HCT116 (cell line): ENCODE measurements at places on chromosomes 5 and 9. TPM values are rescaled to one million over a fixed set of nuclear protein-coding genes. Genes with fewer than 3 reads are reported as not detected.

RAI14 gene
- total RNA-seq: 47.9 TPM

DNA sequence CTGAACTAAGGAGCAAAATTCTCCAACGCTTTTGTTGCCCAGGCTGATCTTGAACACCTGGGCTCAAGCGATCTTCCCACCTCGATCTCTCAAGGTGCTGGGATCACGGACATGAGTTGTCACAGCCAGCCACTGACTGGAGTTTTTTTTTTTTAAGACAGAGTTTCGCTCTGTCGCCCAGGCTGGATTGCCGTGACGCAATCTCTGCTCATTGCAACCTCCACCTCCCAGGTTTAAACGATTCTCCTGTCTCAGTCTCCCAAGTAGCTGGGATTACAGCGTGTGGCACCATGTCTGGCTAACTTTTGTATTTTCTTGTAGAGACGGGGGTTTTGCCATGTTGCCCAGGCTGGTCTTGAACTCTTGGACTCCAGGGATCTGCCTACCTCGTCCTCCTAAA, 58.2 kb downstream of the EHMT1 start:
- no peak for DNase-seq

- DNase-seq: peak; percentile 13
Measured at GRCh38 chr5:122507581-122507980, 195.5 kb downstream of the SNCAIP start.

BNC2 gene
- 0.37 TPM for total RNA-seq

LOX gene
- total RNA-seq: 0.12 TPM

- no peak for DNase-seq
Measured at GRCh38 chr9:89022001-89022759, 30.9 kb downstream of the S1PR3 start.

DNA sequence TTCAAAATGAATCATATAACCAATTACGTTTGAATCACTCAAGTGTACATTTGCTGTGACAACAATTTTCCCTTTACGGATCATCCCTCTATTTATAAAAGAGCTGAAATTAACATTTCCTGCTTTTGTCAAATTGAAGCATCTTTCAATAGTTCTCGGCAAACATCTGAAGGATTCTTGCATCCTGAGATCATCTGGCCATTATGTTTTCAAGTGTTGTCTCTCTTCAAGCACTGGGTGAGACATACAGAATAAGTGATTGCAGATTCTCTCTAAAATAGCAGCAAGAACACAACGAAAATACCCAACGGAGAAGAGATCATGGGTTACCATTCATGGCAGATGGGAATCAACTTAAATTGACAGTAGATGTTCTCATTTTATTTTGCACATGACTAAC, 283.4 kb upstream of the GRAMD2B start:
- no peak for DNase-seq

DNA sequence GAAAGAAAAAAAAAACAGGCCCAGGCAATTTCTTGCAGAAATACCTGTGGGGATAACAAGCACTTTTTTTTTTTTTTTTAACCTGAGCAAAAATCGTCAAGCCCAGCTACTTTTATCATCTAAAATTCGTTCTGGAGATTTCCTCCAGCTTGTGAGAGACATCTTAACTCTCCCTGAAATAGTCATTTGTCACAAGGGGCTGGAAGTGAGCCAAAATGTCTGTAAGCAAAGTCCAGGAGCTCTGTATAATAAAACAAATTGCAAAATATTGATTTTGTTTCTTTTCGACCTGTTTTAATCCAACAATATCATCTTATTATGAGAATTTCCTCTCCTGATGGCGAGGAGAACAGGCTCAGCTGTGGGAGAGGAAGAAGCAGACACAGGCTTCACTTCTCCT, 168.4 kb downstream of the TTLL11 start:
- no peak for DNase-seq

DNA sequence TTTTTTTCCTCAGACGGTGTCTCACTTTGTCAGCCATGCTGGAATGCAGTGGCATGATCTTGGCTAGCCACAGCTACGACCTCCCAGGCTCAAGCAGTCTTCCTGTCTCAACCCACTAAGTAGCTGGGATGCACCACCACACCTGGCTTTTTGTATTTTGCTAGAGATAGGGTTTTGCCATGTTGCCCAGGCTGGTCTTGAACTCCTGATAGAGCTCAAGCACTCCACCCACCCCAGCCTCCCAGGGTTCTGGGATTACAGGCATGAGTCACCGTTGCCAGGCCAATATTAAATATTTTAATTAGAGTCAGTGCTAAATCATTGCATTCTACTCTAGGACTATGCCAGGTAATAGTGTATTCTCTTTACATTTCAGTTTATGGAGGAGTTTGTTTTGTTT, 41.5 kb downstream of the UBE2R2 start:
- DNase-seq: no peak

SPATA9 gene
- total RNA-seq: not detected

GRCh38 chr9:105027084-105027483, 99.1 kb upstream of the ABCA1 start:
- no peak for DNase-seq

PDCD1LG2 gene
- total RNA-seq: not detected

DNA sequence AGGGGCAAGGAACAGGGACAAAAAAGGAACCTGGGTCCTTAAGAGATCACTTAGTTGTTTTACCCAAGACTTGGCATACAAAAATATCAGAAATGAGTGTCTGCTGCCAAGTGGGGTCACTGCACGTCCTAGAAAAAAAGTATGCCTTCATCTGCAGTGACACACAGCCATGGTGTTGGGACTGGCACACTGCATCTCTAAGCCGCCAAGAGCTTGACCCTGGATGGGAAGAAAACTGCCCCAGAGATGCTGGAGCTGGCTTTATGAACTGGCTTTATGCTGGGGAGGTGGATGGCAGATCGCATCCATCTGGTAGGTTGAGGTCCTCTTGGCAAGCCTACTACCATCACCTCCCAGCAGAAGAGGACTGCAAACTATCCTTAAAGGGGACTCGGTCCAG, 51.7 kb downstream of the IRF1 start:
- no peak for DNase-seq

DNA sequence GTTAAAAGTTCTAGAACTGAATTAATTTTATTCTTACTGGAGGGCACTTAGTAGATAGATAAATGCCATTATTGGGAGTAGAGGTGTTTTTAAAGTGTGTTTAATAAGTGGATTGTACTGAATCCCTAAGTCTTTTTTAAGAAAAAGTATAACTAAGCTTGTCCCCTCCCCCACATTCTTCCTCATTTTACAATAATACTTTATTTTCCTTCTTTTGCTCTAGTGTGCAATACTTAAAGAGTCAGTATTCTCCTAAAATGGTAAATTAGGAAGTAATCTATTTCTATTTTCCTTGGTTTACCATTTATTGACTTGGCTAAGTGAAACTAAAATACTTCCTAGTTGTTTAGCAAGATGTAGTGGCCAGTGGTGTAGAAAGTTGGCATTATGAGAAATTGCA, 11.6 kb downstream of the UBLCP1 start:
- DNase-seq: no peak

DNA sequence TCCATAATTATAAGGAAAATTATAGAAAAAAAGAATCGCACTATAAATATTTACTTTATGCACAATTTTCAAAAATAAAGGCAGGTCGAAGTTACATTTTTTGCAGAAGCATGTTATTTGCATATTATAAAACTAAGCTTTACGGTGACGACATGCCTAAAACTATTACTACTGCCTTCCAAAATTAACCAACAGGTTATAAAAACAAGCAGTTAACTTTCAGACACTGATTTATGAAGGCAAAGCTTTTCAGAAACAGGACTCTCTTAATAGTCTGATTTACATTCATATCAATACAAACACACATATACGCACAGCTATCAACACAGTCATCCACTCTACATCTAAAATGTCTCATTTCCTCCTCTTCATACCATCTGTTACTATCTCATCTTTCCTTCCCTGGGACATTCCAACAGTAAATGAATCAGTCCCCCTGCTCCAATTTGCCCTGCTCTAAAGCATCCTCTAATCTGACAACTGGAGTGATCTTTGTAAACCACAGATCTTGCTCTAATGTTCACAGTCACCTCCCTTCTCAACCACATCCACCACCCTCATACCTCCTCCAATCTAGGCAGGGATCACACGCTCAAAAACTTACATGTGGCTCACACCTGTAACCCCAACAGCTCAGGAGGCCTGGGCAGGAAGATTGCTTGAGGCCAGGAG, 21.6 kb downstream of the FBXW11 start:
- no peak for DNase-seq

WDR38 gene
- total RNA-seq: not detected
